Endothelial cell of umbilical vein (primary cell): ENCODE measurements at places on chromosomes 5 and 9. TPM values are rescaled to one million over a fixed set of nuclear protein-coding genes. Genes with fewer than 3 reads are reported as not detected.
A peak's percentile ranks its signal among the peaks of the same experiment; 100 is the strongest.

GRCh38 chr9:89498852-89499480, 1.1 kb upstream of the SEMA4D start:
- no peak for DNase-seq

- no peak for DNase-seq
Measured at GRCh38 chr9:20744036-20744630, 60.1 kb downstream of the FOCAD start.

- DNase-seq: peak; percentile 98
Measured at GRCh38 chr5:93359296-93359959, 221.6 kb downstream of the NR2F1-AS1 start.

GRCh38 chr9:112945620-112946208, 55.0 kb upstream of the SLC46A2 start:
- no peak for DNase-seq

DNA sequence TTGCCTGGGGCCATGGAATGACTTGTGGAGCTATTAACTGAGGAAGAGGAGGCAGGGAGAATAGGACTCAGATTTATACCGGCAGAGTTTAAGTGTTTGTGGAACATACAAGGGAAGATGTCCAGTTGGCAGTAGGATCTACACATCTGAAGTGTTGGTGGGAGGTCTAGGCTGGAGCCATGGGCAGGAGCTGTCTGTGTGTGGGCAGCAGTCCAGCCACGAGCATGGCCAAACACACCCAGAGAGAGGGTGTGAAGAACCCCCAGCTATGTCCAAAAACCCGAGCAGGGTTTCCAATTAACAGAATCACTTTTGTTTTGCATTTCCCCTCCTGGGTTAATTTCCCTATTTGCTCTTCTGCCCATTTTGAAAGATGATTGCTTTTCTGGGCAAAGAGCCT, 393.7 kb downstream of the CDK5RAP2 start:
- DNase-seq: no peak

The ARHGEF28 gene
- polyA plus RNA-seq: 23.7 and 29.5 TPM in 2 replicates

The SPAG8 gene
- 0.21 TPM in 2 replicates for polyA plus RNA-seq

The ANKRD31 gene
- polyA plus RNA-seq: not detected in 2 replicates

The CA9 gene
- 0.18 and 0.21 TPM in 2 replicates for polyA plus RNA-seq

The FXN gene
- polyA plus RNA-seq: 13.0 and 18.2 TPM in 2 replicates

The CATSPER3 gene
- polyA plus RNA-seq: 0.35 and 0.43 TPM in 2 replicates

The GDNF gene
- polyA plus RNA-seq: not detected in 2 replicates

The CCIN gene
- 1.1 and 1.2 TPM in 2 replicates for polyA plus RNA-seq

The LCN2 gene
- not detected in 2 replicates for polyA plus RNA-seq
